ENCODE measurements at places on chromosomes 5 and 9.

DNA sequence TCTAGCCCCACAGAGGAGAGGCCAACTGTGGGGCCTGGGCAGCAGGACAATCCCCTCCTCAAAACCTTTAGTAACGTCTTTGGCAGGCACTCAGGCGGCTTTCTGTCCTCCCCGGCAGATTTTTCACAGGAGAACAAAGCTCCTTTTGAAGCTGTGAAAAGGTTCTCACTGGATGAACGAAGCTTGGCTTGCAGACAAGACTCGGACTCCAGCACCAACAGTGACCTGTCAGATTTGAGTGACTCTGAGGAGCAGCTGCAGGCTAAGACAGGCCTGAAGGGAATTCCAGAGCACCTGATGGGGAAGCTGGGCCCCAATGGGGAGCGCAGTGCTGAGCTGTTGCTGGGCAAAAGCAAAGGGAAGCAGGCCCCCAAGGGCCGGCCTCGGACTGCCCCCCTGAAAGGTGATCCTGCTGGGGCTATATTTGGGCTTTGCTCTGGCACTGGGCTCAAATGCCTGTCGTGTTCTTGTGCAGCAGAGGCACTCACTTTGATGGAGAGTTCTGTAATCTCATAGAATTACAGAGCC lies 39.4 kb downstream of the KDM3B start:
- H3K27me3 ChIP-seq: no peaks in the 10 kb centered on the region
- H3K36me3 ChIP-seq: no peaks in the 10 kb centered on the region
- peak; percentile 82 for DNase-seq
- no peak overlapping the region for H3K4me3 ChIP-seq

GRCh38 chr5:177311392-177311722 lies 341 bp downstream of the MXD3 start:
- no peak for DNase-seq
- no peaks in the 10 kb centered on the region for H3K27me3 ChIP-seq
- peaks cover 28% of the 10 kb centered on the region for H3K4me1 ChIP-seq
- no peak overlapping the region for H3K27ac ChIP-seq
- H3K4me3 ChIP-seq: peak overlapping the region; percentile 24

- peak overlapping the region; percentile 76 for H3K27ac ChIP-seq
- no peak overlapping the region for H3K4me3 ChIP-seq
- no peak for DNase-seq
- H3K4me1 ChIP-seq: peaks cover 29% of the 10 kb centered on the region
These were observed 4.0 kb downstream of the MAT2B start for GRCh38 chr5:163509291-163509951.

- H3K4me3 ChIP-seq: no peak overlapping the region
- no peak for DNase-seq
- no peaks in the 10 kb centered on the region for H3K36me3 ChIP-seq
These were observed 13.3 kb downstream of the CCDC187 start for GRCh38 chr9:136290508-136291000.

DNA sequence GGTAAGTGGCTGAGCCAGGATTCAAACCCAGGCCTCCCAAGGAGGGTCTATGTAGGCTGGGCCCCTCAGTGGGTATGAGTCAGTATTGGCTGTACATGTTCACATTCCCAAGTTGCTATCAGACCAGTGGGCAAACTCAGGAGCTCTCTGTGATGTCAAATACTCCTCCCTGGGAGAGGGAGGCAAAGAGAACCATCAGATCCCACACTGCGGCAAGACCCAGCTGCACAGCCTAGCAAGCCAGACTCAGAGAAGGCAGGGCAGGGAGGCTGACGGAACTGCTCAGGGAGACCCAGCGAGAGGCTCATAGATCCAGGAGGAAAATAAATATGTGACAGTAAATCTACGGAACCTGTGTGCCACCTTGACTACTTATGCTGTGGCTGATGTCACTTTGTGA lies 42.6 kb upstream of the SAP30L start:
- no peaks in the 10 kb centered on the region for H3K36me3 ChIP-seq
- no peak for DNase-seq
- no peak overlapping the region for H3K4me3 ChIP-seq

GRCh38 chr9:93320591-93321219 lies 130.8 kb upstream of the FAM120A start:
- H3K4me1 ChIP-seq: no peaks in the 10 kb centered on the region
- no peak for DNase-seq
- no peaks in the 10 kb centered on the region for H3K36me3 ChIP-seq
- H3K27me3 ChIP-seq: no peaks in the 10 kb centered on the region

DNA sequence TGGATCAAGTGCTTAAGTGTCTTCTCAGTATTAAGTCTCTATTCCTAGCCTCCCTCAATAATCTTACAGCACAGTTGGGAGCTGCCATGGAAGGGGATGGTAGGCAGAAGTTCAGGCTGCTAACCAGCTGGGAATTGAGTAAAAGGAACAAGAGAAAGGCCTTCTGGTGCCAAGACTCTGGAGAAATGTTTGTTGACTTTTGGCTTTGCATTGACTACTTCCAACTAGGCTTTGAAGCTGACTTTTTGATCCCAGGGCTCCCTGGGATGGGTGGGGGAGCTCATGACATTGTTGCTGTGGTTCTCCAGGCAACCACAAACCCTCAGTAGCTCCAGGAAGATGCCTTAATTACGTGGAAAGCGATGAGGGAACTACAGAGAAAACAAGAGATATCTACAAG lies 85.2 kb upstream of the HTR4 start:
- no peak overlapping the region for H3K27ac ChIP-seq
- H3K36me3 ChIP-seq: no peaks in the 10 kb centered on the region
- no peak for DNase-seq
- H3K4me3 ChIP-seq: no peak overlapping the region
- H3K27me3 ChIP-seq: no peaks in the 10 kb centered on the region

GRCh38 chr5:24005384-24005783 lies 498.0 kb downstream of the PRDM9 start:
- no peak overlapping the region for H3K4me3 ChIP-seq
- H3K4me1 ChIP-seq: no peaks in the 10 kb centered on the region
- no peaks in the 10 kb centered on the region for H3K36me3 ChIP-seq

DNA sequence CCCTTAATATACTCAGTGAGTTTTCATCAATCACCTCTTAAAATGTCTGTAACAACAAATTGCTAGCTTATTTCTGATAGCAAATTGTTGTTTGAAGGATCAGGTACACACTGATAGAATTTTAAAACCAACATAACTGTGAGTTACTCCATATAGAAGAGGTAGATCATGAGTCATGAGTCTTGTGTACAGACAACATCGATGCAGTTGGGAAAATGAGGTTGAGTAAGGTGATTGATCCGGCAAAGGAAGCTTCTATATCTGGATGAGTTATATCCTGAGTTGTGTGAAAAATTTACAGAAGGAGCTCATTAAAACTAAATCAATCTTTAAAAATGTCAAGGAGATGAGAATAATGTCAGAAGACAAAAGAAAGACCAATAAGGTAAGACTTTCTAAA lies 604.6 kb upstream of the RGMB start:
- H3K4me1 ChIP-seq: no peaks in the 10 kb centered on the region
- no peak overlapping the region for H3K4me3 ChIP-seq
- no peak for DNase-seq
- H3K27ac ChIP-seq: no peak overlapping the region
- no peaks in the 10 kb centered on the region for H3K36me3 ChIP-seq

GRCh38 chr5:1558944-1559343 lies 35.2 kb upstream of the LPCAT1 start:
- H3K4me1 ChIP-seq: no peaks in the 10 kb centered on the region
- H3K36me3 ChIP-seq: no peaks in the 10 kb centered on the region
- no peaks in the 10 kb centered on the region for H3K27me3 ChIP-seq
- H3K27ac ChIP-seq: no peak overlapping the region
- H3K4me3 ChIP-seq: no peak overlapping the region

GRCh38 chr5:98993512-98993911 lies 64.7 kb upstream of the CHD1 start:
- no peak for DNase-seq
- no peaks in the 10 kb centered on the region for H3K27me3 ChIP-seq
- no peak overlapping the region for H3K27ac ChIP-seq
- H3K4me1 ChIP-seq: no peaks in the 10 kb centered on the region
- no peak overlapping the region for H3K4me3 ChIP-seq

- H3K4me1 ChIP-seq: no peaks in the 10 kb centered on the region
- no peaks in the 10 kb centered on the region for H3K36me3 ChIP-seq
- H3K27ac ChIP-seq: no peak overlapping the region
- no peak for DNase-seq
These were observed 98.8 kb upstream of the SEMA6A start for GRCh38 chr5:116673453-116673852.

DNA sequence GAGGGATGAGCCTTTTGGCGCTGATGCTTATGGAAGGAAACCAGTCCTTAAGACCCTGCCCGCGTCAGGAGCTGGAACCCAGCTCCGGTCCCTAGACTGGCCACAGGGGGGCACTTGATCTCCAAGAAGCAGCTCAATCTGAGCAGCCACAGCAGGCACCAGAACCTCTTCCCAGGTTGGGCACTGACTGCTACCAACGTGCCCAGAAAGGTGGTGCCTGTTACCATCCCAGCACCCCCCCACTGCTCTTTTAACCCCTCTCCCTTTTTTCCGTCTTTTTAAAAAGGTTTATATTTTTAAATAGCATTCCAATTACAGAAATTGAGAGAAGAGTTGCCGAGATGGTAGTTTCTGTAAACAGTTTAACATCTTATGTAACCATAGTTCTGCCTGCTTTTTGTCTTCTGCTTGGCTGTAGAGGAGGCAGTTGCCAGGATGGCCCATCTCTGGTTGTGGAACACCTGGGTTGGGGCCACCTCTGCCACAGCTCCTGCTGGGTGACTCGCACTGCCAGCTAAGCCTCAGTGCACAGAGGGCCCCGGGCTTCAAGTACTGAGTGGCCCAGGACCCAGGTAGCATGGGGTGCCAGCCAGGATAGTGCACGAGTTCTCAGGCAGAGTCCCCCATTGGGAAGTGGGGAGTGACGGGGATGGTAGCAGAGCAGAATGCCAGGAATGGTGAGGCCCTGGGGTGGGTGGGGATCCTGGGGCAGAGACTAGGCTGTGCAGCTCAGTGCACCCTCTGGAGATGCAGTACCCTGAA lies 62.8 kb downstream of the PFDN1 start:
- no peaks in the 10 kb centered on the region for H3K27me3 ChIP-seq
- H3K27ac ChIP-seq: no peak overlapping the region
- no peak overlapping the region for H3K4me3 ChIP-seq
- no peaks in the 10 kb centered on the region for H3K36me3 ChIP-seq
- peaks cover 22% of the 10 kb centered on the region for H3K4me1 ChIP-seq

GRCh38 chr5:43233946-43234345 lies 41.9 kb downstream of the NIM1K start:
- DNase-seq: no peak
- no peak overlapping the region for H3K4me3 ChIP-seq
- H3K36me3 ChIP-seq: no peaks in the 10 kb centered on the region
- no peaks in the 10 kb centered on the region for H3K27me3 ChIP-seq
- H3K4me1 ChIP-seq: no peaks in the 10 kb centered on the region

DNA sequence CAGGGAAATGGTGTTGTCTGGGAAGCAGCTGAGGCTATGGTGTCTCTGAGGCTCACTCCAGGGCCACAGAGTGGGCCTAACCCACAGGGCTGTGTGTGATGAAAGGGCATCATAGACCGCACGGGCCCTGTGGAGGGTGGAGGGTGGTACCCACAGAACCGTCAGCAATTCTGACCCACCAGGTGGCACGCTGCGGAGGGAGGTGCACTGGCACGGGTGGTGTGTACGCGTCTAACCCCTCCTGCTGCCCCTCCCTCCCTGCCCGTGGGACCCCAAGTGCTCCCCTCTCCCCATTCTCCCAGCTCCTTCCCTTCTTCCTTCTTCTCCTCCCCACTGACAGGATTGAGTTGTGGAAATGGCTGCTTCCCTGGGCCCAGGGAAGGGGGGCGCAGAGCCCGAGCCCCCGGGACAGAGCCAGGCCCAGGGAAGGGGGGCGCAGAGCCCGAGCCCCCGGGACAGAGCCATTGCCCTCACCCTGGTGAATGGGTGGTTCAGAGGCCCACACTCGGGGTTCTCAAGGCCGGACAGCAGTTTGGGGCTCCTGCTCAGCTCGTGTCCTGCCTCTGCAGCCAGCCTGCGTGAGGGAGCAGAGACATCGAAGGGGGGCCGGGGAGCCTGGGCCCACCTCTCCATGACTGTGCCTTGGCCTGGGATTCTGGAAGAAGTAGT lies 6.8 kb downstream of the LCN10 start:
- H3K27ac ChIP-seq: no peak overlapping the region
- H3K4me1 ChIP-seq: peaks cover 3% of the 10 kb centered on the region
- DNase-seq: no peak
- H3K4me3 ChIP-seq: no peak overlapping the region

GRCh38 chr9:73038613-73039012 lies 85.8 kb upstream of the ALDH1A1 start:
- H3K27me3 ChIP-seq: no peaks in the 10 kb centered on the region

- no peak for DNase-seq
- no peak overlapping the region for H3K27ac ChIP-seq
- no peak overlapping the region for H3K4me3 ChIP-seq
- H3K36me3 ChIP-seq: no peaks in the 10 kb centered on the region
- peaks cover 7% of the 10 kb centered on the region for H3K4me1 ChIP-seq
- H3K27me3 ChIP-seq: no peaks in the 10 kb centered on the region
These were observed 27.8 kb downstream of the DPYSL3 start for GRCh38 chr5:147481874-147482705.

DNA sequence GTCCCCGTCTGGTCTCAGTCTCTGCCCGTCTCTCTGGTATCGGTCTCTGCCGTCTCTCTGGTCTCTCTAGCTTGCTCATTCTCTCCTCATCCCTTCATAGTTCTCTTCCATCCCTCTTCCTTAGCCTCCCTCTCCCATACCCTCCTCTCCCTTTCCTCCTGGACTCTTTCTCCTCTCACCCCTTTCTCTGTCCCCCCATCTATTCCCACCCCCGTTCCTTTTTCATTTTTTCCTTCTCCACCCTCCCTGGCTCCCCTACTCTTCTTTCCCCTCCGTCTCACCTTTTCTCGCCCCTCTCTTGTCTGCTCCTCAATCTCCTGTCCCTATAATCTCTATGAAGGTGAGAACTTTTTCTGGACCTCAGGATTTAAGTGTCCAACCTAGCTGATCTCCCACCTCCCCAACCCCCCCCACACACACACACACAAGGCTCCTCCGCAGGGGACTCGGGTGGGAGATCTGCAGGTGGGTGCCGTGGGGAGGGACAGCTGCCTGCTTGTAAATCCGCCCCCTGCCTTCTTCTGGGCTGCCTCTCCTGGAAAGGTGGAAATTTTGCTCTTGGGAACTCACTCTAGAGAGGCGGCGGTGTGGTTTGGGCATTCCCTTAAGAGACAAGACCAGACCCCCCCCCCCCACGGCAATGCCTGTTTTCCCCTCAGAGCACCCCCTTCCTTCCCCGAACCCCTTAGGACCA lies 953 bp downstream of the UBE2QL1 start:
- no peak for DNase-seq
- no peak overlapping the region for H3K27ac ChIP-seq
- H3K36me3 ChIP-seq: no peaks in the 10 kb centered on the region

DNA sequence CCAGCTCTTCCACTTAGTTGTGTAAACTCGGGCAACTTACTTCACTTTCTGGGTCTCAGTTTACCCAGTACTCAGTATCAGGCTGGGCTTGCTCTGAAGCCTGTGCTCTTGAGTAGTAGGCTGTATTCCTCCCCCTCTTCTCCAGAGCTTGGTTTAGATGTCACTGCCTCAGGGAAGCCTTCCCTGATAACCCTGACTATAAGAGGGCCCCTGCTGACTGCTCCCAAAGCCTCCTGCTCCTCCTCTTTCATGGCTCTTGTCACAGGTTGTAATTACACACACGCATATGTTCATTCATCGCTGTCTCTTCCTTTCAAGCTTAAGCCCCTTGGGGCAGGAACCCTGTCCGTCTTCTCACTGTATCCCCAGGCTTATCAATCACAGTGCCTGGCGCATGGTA lies 140.2 kb downstream of the RGS3 start:
- no peaks in the 10 kb centered on the region for H3K27me3 ChIP-seq
- H3K36me3 ChIP-seq: no peaks in the 10 kb centered on the region
- no peak overlapping the region for H3K4me3 ChIP-seq
- peaks cover 17% of the 10 kb centered on the region for H3K4me1 ChIP-seq
- DNase-seq: no peak
- H3K27ac ChIP-seq: no peak overlapping the region
